Breast epithelium (tissue), 4 donors: ENCODE measurements at places on chromosomes 16 and 17. TPM values are rescaled to one million over a fixed set of nuclear protein-coding genes. Genes with fewer than 3 reads are reported as not detected.

GRCh38 chr17:50918933-50919296 is 52.8 kb upstream of the TOB1 start:
- DNase-seq = peak; percentile 52

DNA sequence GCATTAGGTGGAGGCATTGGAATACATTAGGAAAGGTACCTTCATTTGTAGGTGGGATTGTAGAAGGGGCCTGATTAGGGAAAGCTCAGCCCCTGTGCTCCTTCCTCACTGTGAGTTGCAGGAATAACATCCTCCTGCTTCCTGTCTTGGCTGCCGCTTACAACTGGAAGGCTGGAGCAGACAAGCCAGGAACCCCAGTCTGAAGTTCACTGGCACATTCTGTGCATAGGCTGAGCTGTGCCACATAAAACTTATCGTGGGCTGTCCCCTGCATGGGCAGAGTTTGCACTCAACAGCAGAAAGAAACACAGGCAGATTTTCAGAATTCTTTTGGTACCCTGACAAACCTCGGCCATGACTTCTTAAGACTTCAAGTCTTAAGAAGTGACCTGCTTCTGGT is 200.1 kb downstream of the SALL1 start:
- DNase-seq = no peak

- no peak for DNase-seq
Measured at GRCh38 chr17:80382956-80383355, 32.0 kb upstream of the ENDOV start.

DNA sequence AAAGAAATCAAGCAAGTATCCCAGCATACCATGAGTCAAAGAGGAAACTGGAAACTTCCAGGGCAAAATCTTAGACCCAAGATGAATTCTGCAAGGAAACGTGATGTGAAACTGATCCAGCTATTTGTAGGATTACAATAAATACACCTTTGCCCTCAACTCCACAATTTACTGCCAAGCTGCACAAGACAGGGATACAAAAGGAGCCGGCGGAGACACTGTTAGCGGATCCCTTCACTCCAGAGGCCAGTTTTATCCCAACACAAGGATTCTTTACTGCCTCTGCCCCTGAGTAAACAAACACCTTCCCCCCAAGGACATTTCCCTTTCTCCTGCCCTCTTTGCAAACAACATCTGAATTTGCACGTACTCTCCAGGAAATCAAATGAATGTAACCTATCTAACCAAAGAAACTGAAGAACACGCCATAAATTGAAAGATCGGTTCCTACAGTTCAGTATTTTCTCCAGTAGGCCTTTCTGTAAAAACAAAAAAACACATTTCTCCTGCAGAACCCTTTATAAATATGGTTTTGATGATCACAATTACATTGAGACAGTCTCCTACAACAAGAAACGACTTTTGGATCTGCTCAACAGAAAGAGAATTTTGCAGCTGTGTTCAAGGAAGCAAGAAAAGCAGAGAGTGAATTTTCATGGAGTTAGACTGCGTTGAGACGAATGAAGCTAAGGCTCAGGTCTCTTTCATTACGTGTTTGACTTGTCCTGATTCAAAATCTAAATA is 1.4 kb upstream of the CBX2 start:
- DNase-seq = no peak

- DNase-seq = no peak
Measured at GRCh38 chr16:8957063-8957397, 6.7 kb downstream of the USP7 start.

DNA sequence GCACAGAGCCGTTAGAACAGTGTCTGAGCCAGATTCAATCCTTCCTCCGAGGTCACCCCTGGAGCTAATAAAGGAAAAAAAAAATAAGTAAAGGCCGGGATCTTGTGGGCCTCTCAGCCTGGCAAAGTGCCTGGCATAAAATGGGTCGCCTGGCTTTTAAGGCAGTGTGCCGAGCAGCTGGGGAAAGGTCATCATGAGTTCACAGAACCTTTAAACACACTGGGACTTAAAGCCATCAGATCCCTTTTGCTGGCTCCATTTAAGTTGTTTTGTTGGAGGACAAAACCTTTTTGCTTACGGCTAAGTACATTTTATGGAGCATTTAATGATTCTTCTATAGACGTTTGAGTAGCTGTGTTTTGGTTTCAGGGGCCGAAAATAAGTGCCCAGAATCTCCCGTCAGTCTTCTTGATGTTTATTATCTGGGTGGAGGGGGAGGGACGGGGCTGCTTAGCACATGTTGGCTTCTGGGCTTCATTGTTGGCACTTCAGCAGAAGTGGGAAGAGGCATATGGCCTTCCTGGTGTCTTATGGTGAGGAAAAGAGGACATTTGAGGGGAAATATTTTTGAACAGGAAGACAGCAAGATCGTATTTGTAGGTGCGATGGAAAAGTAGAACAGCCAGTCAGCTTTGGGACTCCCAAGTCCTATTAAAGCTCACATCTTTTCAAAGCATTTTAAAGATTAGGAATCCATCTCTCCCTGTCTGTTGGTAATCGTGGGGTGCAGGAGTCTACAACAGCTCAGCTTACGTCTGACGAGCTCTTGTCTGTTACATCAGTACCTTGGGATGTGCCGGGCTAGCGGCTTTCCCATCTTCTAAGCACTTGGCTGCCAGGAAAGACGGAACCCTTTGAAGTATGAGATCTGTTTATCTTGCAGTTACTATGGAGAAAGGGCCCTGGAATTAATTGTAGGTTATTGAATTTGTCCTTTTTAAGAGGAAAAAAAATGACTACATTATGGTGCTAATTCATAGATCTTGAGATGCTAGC is 31.1 kb downstream of the RBFOX1 start:
- DNase-seq = no peak

GRCh38 chr17:298791-299450 is 53.7 kb downstream of the RPH3AL start:
- DNase-seq = no peak

DNA sequence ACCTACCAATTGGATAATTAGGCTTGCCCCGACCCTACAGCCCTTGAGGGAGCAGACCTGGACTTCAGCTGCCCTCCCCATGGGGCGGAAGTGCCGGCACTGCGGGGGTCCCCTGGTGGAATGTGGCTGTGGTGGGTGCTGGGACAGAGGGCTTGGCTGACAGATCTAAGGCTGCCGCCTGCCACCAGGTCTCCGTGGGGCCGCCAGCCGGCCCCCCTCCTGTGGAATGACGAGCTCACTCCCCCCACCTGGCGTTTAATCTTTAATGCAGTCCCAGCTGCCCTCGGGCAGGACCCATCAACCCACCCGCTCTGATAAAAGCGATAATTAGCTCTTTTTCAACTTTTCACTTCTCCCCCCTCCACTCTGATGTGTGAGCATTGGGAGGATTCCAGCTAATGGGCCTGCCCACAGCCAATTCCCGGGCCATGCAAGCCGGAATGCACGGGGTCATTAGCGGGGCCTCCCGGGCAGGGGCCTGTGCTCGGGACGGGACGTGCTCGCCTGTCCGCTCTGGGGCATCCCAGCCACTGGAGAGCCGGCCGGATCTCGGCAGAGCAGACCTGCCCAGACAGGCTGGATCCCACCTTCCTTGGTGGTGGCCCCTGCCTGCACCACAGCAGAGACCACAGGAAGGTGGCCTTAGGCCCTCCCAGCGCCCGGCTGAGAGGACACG is 28.3 kb upstream of the GOSR2 start:
- DNase-seq = peak; percentile 25

DNA sequence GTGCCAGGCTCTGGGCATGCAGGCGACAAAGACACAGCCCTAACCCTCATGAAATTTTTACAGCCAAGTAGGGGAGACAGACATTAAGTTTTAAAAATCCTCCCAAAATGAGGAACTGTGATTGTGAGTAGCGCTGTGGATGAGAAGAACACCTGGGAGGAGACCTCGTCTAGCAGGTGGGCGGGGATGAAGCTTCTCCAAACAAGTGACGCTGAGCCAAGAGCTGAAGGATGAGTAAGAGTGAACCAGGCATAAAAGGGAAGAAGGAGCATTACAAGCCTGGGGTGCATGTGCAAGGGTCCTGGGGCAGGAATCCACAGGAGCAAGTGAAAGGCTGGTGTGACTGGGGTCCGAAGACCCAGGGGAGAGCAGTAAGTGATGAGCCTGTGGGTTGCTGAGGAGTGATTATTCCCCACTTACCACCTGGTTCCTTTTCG is 149.4 kb upstream of the HS3ST2 start:
- DNase-seq = no peak

DNA sequence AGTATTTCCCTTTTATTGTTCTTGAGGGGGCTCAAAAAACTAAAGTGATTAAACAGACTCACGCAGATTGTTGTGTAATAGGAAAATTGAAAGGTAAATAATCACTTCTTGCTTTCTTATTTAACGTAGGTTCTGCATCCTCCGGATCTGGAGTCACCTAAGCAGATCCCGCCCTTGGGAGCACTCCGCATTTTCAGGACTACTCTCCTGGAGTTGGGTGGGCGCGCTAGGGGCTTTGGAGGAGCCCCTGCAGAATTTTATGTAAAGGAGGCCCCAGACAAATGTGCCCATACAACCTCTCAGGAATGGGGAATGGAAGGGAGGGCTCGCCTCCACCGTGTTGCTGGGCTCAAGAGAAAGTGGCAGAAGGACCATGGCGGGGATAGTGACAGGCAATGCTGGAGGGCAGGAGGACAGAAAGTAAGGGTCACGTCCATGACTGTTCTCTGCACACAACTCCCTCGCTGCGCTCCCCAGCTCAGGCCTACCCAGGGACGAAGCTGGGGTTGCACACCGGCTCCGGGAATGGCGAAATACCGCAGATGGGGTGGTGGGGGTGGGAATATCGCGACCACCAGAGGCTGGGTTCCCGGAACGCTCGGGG is 8.3 kb downstream of the MT2A start:
- DNase-seq = no peak

GRCh38 chr17:37239690-37240334 is 136.0 kb upstream of the C17orf78 start:
- DNase-seq = no peak

DNA sequence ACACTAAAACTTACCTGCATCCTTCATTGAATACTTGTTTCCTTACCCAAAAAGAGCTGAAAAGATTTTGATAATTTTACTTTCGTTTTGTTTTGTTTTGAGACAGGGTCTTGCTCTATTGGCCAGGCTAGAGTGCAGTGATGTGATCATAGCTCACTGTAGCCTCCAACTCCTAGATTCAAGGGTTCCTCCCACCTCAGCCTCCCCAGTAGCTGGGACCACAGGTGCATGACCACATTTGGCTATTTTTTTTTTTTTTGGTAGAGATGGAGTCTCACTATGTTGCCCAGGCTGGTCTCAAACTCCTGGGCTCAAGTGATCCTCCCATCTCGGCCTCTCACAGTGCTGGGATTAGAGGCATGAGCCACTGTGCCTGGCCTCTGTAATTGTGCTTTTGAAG is 10.0 kb upstream of the TCAP start:
- no peak for DNase-seq

- no peak for DNase-seq
Measured at GRCh38 chr16:47780213-47780875, 319.2 kb downstream of the PHKB start.

DNA sequence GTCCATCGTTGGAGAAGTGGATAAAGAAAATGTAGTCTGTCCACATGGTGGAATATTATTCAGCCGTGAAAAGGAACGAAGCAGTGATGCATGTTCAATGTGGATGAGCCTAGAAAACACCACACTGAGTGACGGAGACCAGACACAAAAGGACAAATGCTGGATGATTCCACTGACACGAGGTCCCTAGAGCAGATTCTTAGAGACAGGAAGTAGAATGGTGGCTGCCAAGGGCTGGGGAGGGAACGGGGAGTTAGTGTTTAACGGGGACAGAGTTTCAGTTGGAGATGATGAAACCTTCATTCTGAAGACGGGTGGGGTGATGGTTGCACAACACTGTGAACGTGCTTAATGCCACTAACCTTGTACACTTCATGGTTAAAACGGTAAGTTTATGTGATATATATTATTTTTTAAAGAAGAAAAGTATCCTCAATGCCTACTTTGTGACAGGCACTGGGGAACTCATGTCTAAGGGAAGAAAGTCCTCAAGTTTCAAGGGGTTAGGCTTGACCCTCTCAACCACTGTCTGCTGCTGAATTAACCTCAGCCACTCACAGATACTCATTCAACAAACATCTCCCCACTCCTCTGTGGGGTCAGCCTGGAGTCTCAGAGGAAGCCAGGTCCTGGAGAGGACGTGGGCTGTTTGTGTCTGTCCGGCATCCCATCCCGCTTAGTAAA is 17.6 kb downstream of the C16orf74 start:
- DNase-seq = no peak

DNA sequence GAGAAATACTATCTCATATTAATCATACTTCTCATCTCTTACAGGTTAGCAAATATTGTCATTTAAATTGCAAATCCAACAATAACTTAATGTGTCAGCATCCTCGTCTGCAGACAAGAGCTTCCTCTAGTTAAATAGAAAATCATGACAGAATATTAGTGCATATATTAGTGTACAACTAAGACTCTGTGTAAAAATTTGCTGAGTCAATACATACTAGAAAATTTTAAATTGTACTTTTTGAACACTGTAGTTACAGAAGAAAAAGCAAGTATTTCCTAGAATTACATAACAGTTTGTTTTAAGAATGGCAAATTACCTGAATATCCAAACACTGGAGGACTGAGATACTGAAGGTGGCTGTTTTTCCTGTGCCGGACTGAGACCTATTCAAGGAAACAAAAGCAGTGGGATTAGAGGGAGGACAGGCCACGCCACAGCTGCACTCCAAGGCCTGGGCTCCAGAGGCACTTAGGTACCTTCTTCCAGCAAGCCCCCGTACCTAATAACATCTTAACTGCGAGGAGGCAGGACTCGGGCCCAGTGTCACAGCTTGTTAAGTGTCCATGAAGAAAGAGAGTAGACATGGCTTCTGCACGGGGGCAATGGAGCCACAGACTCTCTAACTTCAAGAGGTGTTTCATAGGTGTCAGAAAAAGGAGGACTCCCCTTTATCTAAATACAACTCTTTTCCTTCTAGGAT is 5.3 kb downstream of the EIF4A3 start:
- DNase-seq = no peak

- no peak for DNase-seq
Measured at GRCh38 chr17:7442142-7442541, 2.7 kb upstream of the CHRNB1 start.

GRCh38 chr16:57842601-57843000 is 40.3 kb upstream of the KIFC3 start:
- DNase-seq = no peak

GRCh38 chr17:14903854-14904253 is 361.3 kb downstream of the PMP22 start:
- DNase-seq = no peak

KRTAP9-2 gene
- not detected for total RNA-seq

OR1D2 gene
- not detected for total RNA-seq

SPATA20 gene
- total RNA-seq = 62.3 TPM

MARVELD3 gene
- 11.8 TPM for total RNA-seq

HSPB9 gene
- not detected for total RNA-seq

RHBDL3 gene
- total RNA-seq = 2.0 TPM

MYH8 gene
- not detected for total RNA-seq
